ENCODE measurements at places on chromosomes 16 and 17. TPM values are rescaled to one million over a fixed set of nuclear protein-coding genes. Genes with fewer than 3 reads are reported as not detected.

GRCh38 chr16:65136681-65137080 is 14.8 kb upstream of the CDH11 start:
- DNase-seq, result no peak

- no peak for DNase-seq
Observed at GRCh38 chr17:6046931-6047330, 23.2 kb upstream of the WSCD1 start.

DNA sequence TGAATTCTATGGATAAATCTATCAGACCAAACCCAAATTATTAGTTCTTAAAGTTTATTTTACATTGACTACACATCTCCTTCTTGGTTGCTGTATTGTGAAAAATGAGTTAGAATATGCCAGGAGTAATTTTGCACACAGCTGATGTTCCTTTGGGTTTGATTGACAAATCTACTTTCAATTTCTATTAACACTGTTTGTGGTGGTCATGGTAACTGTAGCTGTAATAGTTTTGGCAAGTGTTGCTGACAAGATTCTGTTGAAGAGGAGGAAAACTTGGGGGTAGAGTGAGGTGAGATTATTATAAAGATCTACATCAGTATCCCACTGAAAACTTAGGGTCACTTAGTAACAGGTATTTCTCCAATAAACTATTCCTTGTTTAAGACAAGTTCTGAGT is 30.3 kb downstream of the MRTFB start:
- no peak for DNase-seq

The SLC25A10 gene
- 3.7 TPM for total RNA-seq

- no peak for DNase-seq
Observed at GRCh38 chr17:16969931-16970906, 1.7 kb downstream of the TNFRSF13B start.

GRCh38 chr17:17347234-17347955 is 44.2 kb downstream of the NT5M start:
- no peak for DNase-seq

DNA sequence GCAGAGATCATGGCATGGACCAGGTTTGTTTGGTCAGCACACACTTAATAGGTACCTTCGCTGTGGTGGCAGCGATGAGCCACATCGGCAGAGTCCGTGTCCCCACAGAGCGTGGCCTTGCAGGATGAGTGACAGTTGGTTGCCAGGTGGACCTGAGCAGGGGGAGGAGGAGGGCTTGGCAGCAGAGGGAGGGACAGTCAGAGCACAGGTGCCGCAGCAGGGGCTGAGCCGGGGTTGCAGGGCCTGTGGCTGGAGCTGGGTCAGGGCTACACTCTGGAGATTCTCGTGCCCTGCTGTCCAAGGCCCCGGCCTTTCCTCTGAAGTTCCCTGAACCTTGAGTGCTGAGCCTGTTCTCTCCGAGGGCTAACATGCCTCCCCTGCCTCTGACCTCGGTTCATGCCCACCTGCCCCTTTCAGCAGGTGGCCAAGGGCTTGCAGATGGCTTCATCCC is 24.8 kb downstream of the POLR3E start:
- no peak for DNase-seq

- DNase-seq, result no peak
Observed at GRCh38 chr17:45372325-45372869, 55.6 kb upstream of the MAP3K14 start.

The CLEC18A gene
- total RNA-seq, result 0.49 TPM

- no peak for DNase-seq
Observed at GRCh38 chr16:15858921-15859668, 2.3 kb upstream of the MYH11 start.

The ATP2C2 gene
- total RNA-seq, result not detected

DNA sequence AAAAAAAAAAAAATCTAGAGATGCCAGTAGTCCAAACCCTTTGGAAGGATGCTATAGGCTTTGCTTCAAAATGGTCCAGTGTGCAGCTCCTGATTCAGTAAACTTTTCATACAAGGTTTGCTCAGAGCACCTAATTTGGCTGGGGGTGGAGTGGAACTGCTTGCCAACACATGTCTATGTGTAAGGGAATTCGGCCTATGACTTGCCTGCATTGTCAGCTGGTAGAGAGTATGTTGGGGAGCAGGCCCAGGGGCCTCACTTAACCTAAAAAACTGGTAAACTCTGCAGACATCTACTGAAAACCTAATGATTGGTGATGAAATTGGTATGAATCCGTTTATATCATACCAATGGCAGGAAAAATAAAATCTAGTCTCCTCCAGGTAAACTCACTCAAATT is 1.5 kb upstream of the MFSD6L start:
- DNase-seq, result no peak

- no peak for DNase-seq
Observed at GRCh38 chr17:10579270-10579669, 29.8 kb upstream of the MYH2 start.

- no peak for DNase-seq
Observed at GRCh38 chr17:15334266-15334665, 7.1 kb downstream of the TEKT3 start.

DNA sequence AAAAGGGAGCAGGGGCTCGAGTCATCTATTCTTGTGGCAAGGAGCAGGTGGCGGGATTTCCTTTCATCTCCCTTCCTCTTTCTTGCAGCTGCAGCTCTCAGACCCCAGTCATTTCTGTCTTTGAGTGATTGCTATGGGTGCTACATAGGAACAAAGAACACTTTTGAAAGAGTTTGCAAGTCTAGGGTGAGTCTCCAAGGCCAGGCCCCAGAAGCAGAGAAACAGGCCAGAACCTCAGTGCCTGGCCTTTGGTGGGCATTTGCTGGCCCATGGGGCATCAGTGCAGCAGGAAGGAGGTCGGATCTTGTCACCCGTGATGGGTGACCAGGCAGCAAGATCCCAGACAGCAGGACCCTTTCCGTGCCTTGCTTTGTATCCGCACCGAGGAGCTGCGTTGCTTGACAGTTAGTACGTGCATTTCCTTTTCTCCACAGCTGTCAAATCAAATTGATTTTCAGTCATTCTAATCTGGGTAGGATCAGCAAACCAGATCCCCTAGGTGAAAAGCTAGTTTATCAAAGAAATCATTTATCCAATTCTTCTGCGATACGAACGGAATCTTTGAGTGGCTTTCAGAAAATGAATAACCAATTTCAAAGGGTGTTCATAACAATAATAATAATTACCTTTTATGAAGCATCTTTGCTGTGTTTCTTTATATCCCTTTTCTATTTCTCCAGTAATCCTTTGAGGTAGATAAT is 244.6 kb upstream of the MAF start:
- DNase-seq, result no peak

DNA sequence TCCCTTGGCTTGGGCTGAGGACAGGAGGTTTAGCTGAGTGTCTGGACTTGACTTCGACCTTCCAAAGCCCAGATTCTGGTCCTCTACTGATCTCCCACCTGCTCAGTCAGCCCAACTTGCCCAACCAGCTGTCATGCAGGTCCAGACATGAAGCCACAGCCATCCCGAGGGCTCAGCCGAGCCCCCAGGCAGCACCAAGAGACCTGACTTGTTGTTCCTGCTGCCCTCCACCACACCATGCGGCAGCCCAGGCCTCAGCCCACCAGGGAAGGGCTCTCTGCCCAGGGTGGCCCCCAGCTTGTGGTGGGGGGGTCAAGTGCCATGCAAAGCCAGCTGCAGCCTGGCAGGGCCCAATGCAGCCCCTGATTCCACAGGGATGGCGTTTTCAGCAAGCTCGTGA is 17.2 kb upstream of the CACNG4 start:
- no peak for DNase-seq

GRCh38 chr17:62662855-62663254 is 35.4 kb downstream of the MRC2 start:
- DNase-seq, result no peak

GRCh38 chr16:55301385-55302008 is 22.5 kb upstream of the IRX6 start:
- no peak for DNase-seq

The TMC5 gene
- not detected for total RNA-seq

The DOC2B gene
- 0.19 TPM for total RNA-seq

The NXN gene
- total RNA-seq, result 0.17 TPM

DNA sequence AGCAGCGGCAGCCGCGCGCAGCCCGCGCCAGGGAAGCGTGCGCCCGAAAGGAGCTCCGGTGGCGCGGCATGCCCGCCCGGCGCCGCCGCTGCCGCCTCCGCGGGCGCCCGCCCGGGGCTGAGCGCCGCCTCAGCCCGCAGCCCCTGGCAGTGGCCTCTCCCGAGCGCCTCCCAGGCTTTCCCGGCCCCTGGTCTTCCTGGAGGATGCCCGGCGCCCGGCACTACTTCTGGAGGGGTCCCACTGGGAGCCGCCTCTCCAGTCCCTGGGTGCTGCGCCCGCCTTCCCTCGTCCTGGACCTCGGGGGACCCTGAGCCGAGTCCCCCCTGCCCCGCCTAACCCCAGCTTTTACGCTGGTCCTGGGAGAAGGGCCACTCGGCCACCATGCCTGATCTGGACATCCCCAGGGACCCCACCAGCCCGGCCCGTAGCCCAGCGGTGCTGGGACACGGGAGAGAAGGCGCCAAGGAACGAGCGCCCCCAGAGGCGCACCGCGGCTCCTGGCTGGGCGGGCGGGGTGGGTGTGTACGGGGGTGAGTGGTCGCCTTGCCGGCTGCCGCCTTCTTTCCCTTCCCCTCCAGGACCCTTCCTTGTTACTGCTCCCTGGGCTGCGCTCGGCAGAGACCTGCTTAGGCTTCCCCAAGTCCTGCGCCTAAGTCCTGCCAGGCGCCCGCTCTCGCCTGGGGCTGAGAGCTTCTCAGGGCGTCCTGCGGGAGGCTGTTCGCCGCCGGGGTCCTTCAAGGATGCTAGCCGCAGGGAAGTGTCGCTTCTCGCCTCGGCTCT is 704 bp downstream of the ASIC2 start:
- DNase-seq, result no peak

GRCh38 chr17:72890711-72891110 is 201.8 kb downstream of the SLC39A11 start:
- DNase-seq, result no peak

DNA sequence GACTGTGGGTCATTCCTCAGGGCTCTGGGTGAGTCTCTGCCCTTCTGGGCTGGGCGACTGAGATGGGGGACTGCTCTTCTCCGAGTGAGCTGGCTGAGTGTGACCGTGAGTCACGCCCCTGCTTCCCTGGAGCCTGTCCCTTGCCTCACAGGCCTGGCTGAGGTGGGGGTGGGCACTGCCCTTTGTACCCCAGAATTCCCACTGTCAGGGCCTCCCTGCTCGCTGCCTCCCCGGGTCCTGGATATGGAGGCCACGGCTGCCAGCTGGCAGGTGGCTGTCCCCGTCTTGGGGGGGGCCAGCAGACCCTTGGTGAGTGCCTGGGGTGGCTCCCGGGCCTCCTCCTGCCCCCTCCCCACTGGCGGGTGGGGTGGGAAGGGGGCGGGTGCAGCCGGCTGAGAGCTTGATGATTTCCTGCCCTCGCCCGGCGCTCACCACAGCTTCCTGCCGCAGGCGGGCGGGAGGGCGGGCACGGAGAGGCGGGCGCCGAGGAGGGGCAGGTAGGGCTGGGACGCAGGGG is at the start of gene LAT:
LAT (plus strand) TSS at position 434 of the 517 bp plus-strand sequence. CDS start 366 bp downstream, outside the sequence.
- DNase-seq, result peak; percentile 89

DNA sequence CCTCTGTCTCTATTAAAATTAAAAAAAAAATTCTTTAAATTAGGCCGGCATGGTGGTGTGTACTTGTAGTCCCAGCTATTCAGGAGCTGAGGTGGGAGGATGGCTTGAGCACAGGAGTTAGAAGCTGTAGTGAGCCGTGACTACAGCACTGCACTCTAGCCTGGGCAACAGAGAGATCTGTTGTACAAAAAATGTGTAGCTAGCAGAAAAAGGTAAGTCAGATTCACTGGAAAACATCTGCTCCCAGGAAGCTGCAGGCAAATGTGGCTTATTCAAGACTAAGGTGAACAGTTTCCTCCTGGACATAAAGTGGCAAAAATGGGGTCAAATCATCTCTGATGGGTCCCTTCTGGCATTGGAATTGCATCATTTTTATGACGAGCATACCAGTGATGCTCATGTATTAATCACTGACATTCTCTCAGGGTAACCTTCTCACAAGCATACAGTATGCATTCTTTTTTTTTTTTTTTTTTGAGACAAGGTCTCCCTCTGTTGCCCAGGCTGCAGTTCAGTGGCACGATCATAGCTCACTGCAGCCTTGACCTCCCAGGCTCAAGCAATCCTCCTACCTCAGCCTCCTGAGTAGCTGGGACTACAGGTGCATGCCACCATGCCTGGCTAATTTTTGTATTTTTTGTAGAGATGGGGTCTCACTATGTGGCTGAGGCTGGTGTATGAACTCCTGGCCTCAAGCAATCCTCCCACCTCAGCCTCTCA is 48.7 kb downstream of the CPPED1 start:
- DNase-seq, result no peak

The CACNA1G gene
- total RNA-seq, result 0.03 TPM

GRCh38 chr17:75404223-75404730 is 1.2 kb downstream of the GRB2 start:
- DNase-seq, result peak; percentile 30

DNA sequence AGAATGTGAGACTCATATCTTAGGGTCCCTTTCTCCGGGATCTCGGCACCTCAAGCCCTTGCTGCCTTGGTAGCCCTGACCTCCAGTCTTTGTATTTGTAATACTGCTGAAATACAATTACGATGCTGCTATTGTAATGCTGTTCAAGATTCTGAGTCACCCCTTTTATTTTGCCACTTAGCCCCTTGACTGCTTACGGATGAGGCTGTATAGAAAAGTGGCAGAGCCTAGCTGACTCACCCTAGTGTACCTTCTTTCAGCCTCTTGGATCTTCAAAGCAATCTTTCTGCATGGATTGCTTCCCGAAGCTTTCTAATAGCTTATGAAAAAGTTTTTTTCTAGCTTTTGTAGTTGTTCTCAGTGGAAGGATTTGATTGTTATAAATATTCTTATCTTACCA is 187.9 kb downstream of the KCNJ2 start:
- DNase-seq, result no peak

DNA sequence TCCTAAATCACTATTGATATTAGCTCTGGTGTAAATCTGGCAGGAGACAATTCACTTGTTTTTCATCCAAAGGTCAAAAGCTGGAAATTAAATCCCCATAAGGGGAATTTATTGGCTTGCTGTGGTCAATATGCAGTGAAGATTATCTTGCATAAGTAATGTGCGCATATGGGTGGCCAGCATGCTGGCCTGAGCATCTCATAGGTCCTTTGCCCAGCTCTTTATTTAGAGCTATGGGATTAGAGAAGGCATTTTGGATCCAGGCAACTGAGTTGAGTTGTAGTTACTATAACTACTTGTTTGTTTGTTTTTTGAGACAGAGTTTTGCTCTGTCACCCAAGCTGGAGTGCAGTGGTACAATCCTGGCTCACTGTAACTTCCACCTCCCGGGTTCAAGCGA is 110.7 kb downstream of the AATF start:
- DNase-seq, result no peak

- DNase-seq, result peak; percentile 23
Observed at GRCh38 chr17:59464246-59464645, 101.2 kb upstream of the DHX40 start.

The HOXB2 gene
- 13.7 TPM for total RNA-seq

- no peak for DNase-seq
Observed at GRCh38 chr17:76267051-76267576, 2.0 kb downstream of the UBALD2 start.

DNA sequence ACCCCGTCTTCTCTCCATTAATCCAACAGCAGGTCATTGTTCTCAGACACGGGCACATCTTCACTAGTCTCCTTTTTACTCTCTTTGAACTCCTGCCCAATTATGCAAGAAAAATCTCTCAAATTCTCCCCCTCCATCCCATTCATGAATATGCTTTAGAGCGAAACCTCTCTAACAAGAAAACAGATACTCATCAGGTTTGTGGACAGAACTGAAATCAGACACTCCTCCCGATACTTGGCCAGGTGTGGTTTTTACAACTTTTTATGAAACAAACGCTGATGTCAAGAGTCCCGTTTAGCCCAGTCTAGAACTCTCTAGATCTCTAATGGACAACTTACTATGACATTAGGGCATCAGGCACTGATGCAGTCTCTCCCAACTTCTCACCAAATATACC is 40.9 kb downstream of the PIK3R5 start:
- no peak for DNase-seq

Measured in CD8-positive, alpha-beta T cell (primary cell).